Urothelium cell line (cell line): ENCODE measurements at places on chromosomes 16 and 17.

DNA sequence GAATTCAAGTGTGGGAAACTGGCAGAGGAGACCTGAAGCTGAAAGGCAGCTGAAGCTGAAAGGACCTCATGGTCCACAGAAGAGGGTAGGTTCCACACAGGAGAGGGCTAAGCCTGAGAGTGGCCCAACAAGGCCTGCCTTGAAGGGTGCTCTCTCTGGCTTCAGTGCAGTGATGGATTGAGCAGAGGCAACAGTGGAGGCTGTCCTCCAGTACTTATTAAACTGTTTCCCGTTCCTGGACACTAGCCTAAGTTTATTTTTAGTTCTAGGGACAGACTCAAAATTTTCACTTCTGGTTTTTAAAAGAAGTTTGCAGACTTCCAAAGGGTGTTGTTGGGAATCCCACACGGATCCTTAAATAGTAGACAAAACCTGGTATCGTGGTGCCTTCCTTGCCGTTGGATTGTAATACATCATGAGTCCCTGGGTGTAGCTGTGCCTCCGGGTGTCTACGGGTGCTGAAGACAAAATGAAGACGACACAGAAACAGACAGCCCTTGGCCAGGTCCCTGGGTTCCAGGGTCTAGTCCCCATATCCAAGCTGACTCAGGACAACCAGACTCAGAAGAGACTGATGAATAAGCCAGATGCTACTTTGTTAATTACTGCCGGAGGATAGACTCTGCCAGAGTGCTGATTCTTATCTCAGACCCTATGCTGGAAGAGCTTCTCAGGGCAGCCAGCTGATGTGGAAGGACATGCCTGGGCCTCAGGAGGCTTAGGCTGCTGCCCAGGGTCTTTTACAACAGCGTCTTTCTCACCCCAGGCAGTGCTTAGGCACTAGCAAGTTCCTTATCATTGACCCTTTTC lies 7.1 kb upstream of the CMTM4 start:
- DNase-seq: no peak

DNA sequence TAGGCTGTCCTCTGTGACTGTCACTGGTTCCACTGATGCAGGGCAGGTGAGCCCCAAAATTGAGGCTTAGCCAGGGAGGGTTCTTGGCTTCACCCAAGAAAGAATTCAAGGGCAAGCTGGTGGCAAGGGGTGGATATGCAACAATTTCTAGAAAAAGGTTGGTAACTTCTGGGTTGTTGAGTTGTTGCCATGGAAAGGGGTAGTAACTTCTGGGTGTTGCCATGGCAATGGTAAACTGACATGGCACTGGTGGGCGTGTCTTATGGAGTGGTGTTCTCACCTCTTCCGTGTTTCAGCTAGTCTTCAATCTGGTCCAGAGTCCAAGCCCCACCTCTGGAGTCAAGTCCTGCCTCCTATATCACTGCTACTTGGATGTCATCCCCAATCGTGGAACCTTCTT lies 9.5 kb upstream of the GUCY2D start:
- DNase-seq: no peak

DNA sequence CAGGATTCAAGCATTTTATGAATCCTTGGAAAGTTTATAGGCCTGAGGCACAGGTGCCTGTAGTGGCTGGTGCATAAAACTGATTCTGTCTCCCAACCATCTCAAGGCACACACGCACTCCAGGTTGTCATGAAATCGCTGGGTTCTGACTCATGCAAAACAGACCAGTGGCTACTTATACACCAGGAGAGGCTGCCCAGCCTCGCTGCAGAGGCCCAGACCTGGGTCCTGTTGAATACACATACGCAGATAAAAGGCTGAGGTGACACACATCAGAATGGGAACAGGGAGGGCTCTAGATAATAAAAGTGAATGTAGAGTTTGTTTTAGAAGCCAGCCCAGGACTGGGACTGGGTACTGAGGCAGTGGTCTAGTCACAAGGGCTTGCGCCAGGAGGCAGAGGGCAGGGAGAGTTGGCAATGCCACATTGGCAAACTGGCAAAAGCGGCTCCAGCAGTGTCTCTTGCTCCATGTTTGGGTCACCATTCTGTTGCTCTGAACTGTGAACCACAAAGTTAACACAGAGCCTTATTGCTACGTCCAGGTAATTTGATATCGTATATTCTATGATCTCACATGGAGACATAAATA lies 13.6 kb downstream of the OR1D5 start:
- peak; percentile 10 for DNase-seq

DNA sequence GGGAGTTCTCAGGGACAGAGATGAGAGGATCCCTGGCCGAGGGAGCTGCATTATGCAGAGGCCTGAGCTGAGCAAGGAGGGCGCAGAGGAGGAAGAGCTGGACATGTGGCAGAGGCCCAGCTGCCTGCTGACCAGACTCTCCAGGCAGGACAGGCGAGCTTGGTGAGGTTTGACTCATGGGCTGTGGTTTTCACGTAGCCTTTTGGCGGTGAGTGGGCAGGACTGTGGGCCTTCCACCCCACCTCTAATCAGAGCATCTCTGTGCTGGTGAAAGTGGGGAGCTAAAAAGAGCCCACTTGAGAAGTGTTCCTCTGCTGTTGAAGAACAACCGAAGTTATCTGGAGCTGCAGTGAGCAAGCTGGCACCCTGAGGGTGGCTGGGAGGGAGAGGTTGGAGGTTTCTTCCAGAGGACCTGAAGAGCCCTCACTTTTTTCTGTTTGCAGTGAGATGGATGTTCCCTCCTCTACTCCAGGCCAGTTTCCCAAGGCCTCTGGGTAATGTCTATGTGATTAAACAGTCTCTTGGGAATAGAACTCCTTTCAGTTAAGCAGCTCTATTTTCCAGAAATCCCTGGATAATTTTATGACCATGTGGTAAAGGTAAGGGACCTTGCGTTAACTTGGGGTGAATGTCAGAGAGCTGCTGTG lies 11.9 kb downstream of the EPN2 start:
- DNase-seq: no peak

DNA sequence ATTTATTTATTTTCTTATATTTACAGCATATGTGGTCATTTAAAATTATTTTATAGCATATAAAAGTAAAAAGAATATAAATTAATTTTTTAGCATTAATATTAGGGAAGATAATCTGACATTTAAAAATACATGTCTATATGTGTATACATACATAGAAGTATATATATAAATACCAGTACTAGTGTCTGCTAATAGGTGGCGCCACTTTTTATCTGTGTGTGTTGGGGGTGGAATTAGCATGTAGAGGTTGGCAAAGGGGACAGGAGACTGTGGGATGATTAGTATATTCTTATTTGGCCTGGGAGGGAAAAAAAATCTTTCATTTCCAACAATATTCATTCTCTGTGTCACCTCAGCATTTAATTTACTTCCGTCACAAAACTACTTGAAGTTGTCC lies 359.1 kb downstream of the WWOX start:
- no peak for DNase-seq

DNA sequence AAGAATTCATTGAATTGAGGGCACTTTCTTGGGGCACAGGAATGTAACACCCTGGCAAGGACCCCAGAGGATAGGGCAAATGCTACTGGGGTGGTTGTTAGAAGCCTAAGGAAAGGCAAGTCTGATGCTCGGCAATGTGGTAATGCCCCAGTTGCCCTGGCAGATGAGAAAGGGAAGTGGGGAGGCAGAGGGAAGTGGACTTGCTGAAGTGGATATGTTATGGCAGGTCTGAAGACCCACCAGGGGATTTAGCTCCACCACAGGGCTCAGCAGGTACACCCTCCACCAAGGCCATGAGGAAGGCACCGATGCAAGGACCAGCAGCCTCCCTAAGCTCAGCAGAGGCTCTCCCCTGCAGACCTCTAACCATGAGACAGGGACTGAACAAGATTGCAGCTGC lies 184.8 kb downstream of the IRX5 start:
- no peak for DNase-seq

- no peak for DNase-seq
Observed at GRCh38 chr16:86051368-86052114, 152.6 kb downstream of the IRF8 start.

GRCh38 chr17:27456681-27457359 lies 572 bp downstream of the KSR1 start:
- no peak for DNase-seq

DNA sequence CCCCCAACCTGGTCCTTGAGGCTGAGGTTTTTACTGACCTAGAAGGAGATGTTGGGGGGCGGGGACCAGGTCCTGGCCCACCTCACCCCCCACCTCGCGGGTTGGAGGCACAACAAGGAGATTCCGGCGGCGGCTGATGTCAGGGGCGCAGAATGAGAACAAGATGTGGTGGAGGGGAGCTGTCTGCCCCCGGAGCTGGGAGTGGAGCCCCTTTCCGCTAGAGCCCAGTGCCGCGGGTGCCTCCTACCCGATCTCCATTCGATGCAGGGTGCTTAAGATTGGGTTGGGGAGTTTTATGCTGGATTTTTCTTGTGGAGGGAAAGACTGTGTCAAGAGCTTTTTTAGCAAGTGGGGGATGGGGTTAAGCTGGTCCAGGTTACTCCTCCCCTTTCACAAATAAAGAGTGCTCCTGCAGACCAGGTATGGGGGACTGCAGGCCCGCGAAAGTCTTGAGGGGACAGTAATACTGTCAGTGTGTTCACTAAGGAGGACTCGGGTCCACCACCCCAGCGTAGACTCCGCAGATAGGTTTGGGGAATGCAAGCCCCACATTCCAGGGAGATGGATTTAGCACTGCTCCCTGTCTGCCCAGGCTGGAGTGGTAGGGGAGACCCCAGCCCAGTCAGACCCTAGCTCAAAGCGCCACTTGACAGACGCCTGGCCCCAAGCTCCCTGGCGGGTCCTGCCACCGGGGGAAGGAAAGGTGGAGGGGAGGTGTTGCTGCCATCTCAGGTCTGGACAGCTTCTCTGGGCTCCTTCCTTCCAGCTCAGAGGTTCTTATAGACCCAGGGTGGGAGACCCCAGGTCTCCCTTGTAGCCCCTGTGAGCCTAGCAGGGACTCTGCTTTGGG lies 2.0 kb downstream of the CACNA1G start:
- no peak for DNase-seq

DNA sequence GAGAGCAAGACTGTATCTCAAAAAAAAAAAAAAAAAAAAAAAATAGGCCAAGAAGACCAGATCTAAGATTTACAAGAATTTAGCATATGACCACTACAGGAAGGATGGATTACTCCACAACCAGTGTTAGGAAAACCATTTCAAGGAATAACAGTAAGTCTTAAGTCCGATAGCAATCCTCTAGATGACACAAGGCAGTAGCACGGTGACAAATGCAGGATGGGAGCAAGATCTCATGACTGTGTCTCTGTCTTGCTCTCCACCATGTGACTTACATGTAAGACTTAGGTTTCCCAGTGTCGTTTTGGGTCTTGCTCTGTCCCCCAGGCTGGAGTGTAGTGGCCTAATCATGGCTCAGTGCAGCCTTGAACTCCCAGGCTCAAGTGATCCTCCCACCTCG lies 27.8 kb downstream of the C16orf96 start:
- DNase-seq: no peak

GRCh38 chr17:64056269-64057005 lies 36.0 kb upstream of the ICAM2 start:
- DNase-seq: no peak

GRCh38 chr17:43085474-43085873 lies 39.7 kb downstream of the BRCA1 start:
- no peak for DNase-seq

- peak; percentile 82 for DNase-seq
Observed at GRCh38 chr17:49146620-49147306, 14.2 kb downstream of the B4GALNT2 start.

- DNase-seq: no peak
Observed at GRCh38 chr17:77441940-77442339, 301.2 kb downstream of the SEC14L1 start.

GRCh38 chr17:73476890-73477350 lies 165.1 kb upstream of the CDC42EP4 start:
- DNase-seq: no peak

- DNase-seq: no peak
Observed at GRCh38 chr16:11621920-11622651, 35.4 kb upstream of the LITAF start.

DNA sequence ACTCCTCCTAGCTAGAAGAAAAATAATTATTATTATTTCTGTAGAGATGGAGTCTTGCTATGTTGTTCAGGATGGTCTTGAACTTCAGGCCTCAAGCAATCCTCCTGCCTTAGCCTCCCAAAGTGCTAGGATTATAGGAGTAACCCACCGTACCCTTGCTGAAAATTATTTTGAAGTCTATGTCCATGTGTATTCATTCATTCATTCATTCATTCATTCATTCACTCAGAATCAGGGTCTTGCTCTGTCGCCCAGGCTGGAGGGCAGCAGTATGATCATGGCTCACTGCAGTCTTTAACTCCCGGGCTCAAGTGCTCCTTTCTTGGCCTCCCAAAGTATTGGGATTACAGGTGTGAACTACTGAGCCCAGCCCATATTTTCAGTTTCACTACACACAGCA lies 4.1 kb downstream of the SLC7A6OS start:
- no peak for DNase-seq

GRCh38 chr16:1057252-1057932 lies 15.2 kb upstream of the SSTR5 start:
- DNase-seq: no peak

- no peak for DNase-seq
Observed at GRCh38 chr16:85753559-85753958, 2.7 kb upstream of the C16orf74 start.

- DNase-seq: no peak
Observed at GRCh38 chr16:81482329-81483063, 37.9 kb downstream of the CMIP start.

DNA sequence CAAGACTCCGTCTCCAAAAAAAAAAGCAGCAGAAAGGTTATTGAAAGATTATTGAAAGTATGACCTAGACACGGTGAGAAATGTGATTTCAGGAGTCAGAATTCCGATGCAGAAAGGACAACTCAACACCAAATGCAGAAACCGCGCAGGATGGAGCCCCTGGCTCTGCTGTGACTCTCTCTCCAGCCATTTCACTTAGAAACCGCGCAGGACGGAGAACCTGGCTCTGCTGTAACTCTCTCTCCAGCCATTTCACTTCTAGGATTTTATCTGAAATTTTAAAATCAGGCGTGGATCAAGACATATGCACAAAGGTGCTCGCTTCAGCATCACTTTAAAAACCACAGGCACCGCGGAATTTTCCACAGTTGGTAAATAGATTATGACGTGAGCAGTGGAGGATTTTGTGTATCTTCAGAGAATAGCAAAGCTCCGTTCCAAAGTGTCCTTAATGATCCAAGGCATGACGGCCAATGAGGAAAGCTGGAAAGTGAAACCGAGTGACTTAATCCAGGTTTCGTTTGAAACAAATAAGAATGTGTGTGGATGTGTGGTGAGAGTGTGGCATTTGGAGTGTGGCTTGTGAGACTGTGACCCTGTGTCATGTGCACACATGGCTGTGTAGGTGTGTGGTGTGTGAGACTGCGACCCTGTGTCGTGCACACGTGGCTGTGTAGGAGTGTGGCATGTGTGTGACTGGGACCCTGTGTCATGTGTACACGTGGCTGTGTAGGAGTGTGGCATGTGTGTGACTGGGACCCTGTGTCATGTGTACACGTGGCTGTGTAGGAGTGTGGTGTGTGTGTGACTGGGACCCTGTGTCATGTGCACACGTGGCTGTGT lies 9.5 kb downstream of the UTS2R start:
- DNase-seq: no peak

GRCh38 chr17:43418441-43419374 lies 19.9 kb downstream of the ARL4D start:
- DNase-seq: peak; percentile 94

GRCh38 chr16:17476414-17477259 lies 5.9 kb upstream of the XYLT1 start:
- DNase-seq: peak; percentile 67

GRCh38 chr16:51312363-51313150 lies 161.5 kb upstream of the SALL1 start:
- no peak for DNase-seq

- DNase-seq: peak; percentile 32
Observed at GRCh38 chr16:68086336-68086841, 1.2 kb downstream of the NFATC3 start.

- no peak for DNase-seq
Observed at GRCh38 chr17:50764734-50765149, 2.6 kb downstream of the ANKRD40CL start.
